Stimulated activated CD4-positive, alpha-beta T cell treated with anti-CD3 and anti-CD28 coated beads, Interleukin-12 subunit alpha, Interleukin-12 subunit beta, amount 100 ng/mL, for 24 hours (primary cell): ENCODE measurements at places on chromosomes 6 and 20.

GRCh38 chr6:51813904-51814303, 273.5 kb downstream of the PKHD1 start:
- no peak for DNase-seq

DNA sequence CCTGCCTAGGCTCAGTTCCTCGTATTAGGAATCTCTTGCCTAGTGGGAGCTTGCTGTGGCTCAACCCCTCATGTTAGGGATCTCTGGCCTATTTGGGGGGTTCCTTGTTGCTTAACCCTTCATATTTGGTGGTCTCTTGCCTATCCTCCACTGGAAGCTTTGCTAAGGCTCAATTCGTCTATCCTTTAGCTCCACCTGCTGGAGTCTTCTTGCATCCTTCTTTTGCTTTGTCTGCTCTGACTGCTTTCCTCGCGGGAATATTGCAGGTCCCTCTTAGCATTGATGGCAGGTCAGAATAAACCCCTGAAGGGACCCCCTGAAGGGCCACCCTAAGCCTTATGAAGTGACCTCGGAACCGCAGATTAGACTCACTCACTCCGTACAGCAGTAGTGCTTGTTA, 203.0 kb upstream of the TBX18 start:
- no peak for DNase-seq

DNA sequence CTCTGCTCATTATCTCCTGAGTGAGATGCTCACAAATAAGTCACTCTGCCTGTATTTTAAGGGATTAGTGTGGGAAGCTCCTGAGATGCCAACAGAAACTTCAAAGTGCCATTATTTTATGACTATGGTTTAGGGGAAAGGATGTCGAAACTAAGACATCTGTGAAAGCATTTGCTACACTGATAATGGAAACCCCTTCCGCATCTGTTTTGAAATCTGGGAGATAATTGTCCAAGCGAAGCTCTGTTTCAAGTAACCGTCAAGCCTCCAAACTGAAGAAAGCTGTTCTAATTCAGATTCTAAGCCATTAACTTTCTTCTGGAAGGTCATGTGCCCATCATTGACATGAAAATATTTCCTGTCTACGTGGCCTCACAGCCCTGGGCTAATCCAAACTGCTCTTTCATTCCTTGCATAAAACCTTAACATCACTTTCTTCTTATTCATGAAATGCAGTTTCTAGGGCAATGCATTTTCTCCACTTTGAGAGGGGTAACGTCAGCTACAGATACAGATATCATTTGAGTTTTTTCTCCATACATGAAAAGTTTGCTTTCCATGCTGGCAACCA, 932.0 kb downstream of the C6orf118 start:
- no peak for DNase-seq

DNA sequence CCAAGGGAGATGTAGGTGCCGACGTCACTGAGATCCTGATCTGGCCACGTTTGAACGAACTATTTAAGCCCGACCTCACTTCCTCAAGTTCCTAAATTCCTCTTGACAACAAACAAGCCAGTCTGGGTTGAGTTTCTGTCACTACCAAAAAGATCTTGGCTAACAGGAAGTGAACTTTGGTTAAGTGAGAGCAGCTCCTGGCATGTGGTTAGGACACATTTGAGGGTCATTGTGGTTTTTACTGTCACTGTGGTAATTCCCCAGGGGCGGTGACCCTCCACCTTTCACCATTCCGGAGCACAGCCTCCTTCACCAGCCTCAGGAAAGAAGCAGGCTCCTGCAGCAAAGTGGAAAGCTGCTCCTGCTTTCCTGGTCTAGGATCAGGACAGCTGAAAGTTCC, 43.1 kb upstream of the ZNF831 start:
- DNase-seq: no peak

GRCh38 chr6:147486683-147487082, 21.8 kb upstream of the SAMD5 start:
- DNase-seq: no peak

GRCh38 chr6:53651205-53651763, 14.3 kb downstream of the KLHL31 start:
- DNase-seq: peak; percentile 47

DNA sequence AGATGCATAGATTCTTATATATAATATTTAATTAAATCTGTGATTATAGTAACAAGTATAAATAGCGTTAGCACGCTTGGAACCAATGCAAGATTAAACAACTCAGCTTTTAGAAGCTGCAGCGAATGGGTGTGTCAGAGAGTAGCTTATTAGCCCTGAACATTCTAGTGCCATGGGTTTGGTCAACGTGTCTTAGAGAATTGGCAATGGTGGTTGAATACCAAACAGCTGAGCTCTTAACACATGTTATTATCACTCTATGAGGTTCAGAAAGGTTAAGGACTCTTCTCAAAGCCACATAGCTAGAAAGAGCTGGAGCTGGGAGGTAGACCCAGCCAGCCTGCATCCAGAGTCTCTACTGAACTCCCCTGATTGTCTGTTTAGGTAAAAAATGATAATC, 284.2 kb upstream of the CHD6 start:
- DNase-seq: no peak

DNA sequence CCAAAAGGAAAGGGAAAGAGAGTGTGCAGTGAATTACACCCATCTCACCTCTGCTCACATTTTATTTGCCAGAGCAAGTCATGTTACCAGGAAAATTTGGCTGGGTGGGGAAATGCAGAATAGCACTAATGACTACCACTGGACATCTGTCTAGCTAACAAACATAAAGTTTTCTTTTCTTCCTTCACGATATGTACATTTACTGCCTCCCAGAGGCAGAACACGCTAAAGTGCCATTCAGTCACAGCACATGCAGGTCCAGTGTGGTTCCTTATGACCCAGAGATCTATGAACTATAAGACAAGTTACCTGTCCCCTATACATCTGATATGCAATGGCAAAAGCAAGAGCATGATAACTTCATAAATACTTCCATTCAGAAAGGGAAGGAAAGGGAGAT, 194.1 kb downstream of the OGFRL1 start:
- DNase-seq: no peak

- DNase-seq: no peak
Measured at GRCh38 chr20:7499201-7499600, 441.1 kb downstream of the HAO1 start.

DNA sequence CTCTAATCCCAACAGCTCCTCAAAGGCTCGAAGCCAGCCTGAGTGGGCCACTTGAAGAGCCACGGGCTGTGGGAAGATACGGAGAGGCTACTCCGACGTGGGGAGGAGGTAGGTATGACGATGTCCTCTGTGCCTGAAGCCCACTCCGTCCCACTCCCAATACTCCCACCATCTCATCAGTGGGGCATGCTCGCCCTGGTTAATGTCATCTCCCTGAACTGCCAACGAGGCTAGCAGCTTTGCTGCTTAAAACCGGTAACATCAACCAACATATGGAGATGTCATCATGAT, 11.1 kb downstream of the NRN1 start:
- DNase-seq: no peak

DNA sequence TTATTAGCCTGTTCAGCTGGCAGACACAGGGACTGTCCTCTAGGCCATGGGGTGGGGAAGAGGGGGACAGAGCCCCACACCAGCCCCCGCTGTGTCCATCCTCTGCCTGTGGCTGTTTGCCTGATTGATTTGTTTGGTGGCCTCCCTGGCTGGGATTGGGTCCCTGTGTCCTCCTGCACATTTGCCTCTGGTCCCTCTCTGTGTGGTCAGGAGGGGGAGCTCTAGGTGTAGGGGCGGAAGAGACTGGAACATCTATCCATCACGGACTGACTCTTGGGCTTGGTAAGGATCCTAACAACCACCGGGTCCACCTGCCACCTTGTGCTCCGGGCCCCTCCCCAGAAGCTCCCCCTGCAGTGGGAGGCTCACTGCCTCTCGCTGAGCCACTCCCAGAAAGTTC, 38.4 kb upstream of the CCDC167 start:
- no peak for DNase-seq

DNA sequence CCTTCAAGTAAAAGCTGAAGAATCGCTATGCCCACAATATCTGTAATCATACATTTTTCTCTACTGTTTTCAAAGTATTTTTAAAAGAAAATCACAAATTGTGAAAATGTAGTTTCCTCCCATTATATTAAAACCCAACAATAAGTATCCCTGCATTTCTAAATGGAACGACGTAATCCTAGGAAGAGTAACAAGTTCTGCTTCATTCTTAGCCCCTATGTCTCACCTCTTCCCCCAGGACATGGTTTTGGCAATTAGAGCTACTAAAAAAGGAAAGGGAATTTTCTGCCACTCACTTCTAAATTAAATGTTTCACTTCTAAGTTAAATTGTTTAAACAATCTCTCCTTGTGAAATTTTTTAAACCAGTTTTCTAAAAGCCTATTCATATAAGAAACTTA, 47.4 kb downstream of the TBPL1 start:
- DNase-seq: no peak

GRCh38 chr20:532530-532929, 11.1 kb downstream of the CSNK2A1 start:
- DNase-seq: no peak

- no peak for DNase-seq
Measured at GRCh38 chr20:573414-574296, 30.1 kb upstream of the CSNK2A1 start.

GRCh38 chr6:149563203-149563927, 2.8 kb upstream of the GINM1 start:
- DNase-seq: no peak

DNA sequence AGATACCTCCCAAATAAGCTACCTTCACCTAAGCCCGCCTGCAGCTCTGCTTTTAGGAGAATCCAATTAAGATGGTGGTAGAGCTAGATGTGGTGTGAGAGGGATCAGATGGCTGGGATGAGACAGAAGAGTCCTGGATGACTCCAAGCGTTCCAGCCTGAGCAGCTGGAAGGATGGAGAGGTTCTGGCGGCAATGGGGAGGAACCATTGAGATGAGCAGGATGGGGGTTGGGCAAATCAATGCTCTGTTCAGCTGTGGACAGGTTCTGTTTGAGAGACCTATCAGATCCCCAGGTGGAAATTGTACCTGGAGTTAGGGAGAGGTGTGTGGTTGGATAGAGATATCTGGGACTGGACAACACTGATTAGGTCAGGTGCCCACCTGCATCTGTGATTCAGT, 23.0 kb downstream of the PHACTR3 start:
- no peak for DNase-seq

GRCh38 chr6:116431964-116432595, 29.1 kb upstream of the CALHM6 start:
- no peak for DNase-seq

GRCh38 chr6:55276745-55277530, 50.3 kb upstream of the GFRAL start:
- no peak for DNase-seq

DNA sequence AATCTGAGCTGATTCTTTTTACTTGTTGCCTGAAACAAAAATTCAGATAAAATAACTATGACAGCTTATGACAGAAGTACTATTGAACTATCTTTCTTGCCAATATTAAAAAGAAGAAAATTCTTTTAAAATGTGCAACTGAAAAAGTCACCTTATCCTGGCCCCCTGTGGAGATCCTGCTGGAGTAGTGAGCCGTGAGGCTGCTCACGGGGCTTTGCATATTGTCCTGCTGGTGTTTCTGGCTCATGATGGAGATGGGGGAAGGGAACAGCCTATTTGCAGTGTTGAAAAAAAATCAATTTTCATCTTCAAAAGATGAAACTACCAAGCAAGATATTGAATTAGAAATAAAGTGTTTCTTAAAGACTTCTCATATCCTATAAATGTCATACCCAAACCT, 216.0 kb downstream of the SAMD5 start:
- no peak for DNase-seq

GRCh38 chr20:45592574-45593189, 13.6 kb upstream of the WFDC8 start:
- DNase-seq: no peak

GRCh38 chr6:44058617-44059358, 68.5 kb downstream of the MRPL14 start:
- DNase-seq: no peak

- no peak for DNase-seq
Measured at GRCh38 chr6:106773522-106773921, 144.1 kb downstream of the QRSL1 start.

GRCh38 chr6:16355699-16356446, 117.5 kb downstream of the GMPR start:
- no peak for DNase-seq

DNA sequence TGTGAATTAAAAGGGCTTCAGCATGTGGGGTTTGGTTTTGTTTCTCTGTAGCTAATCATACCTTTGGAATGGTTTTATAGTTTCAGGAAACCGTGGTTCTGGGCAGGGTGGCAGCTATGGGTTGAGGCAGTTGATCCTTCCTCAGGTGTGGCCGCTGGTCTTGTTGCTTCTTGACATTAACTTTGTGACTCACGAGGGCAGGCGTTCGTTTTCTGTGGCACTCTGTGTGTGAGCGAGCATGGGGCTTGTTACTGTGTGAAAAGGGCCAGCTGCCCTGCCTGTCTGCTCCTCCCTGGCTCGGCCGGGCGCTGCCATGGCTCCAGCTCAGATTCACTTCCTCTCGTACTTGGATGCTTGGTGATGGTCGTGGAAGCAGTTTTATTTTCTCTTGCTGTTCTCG, 16.2 kb downstream of the DNAJC5 start:
- no peak for DNase-seq

DNA sequence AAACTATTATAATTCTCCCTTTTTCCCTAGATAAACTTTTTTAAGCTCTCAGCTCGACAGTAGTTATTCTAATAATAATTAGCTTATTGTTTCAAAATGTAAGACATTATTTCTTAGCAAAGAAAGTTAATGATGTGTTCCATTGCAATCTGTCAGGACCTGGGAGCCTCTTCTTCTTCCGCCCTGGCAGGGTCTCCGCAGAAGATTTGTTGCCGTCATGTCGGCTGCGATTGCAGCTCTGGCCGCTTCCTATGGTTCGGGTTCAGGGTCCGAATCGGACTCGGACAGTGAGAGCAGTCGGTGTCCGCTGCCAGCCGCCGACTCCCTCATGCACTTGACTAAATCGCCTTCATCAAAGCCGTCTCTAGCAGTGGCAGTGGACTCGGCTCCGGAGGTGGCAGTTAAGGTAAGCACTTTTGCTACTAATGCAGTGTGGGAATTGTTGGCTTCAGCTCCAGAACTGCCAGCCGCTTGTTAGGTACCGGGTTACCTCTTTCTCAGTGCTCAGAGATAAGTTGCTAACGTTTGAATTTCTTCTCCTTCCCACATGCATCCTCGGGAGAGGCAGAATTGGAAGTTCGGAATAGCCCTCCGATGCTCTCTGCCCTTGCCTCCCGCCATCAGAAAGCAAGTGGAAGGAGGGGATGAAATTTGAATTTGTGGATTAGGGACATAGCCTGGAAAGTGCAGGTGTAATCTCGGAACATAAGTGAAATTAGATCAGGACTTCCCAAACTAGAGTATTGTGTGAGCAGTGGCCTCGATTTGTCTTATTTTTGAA, at the start of gene CDC40:
TSS of gene CDC40 (plus strand) at position 200 of the 781 bp plus-strand sequence. CDS start at position 218, 18 bp downstream.
- DNase-seq: peak; percentile 35

DNA sequence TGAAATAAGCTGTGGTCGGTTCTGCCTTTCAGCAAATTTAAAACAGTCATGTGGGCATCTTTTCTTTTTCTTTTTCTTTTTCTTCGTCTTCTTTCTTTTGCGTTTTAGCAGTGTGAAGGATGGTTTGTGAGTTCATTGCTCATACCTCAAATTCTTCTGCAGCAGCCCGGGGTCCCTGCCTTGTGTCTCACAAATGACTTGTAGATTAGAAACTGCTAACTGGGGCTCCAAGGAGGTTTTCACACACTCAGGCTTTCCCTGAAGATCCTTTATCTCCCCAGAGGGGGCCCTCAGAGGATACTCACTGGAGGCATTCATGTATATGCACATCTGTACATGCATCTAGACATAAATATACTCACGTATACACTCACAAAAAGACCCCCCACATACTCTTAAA, 1.7 kb downstream of the SMOC2 start:
- no peak for DNase-seq
